ENCODE measurements at places on chromosomes 2 and 18.

GRCh38 chr2:138521821-138522220 lies 20.3 kb downstream of the SPOPL start:
- no peak for DNase-seq

DNA sequence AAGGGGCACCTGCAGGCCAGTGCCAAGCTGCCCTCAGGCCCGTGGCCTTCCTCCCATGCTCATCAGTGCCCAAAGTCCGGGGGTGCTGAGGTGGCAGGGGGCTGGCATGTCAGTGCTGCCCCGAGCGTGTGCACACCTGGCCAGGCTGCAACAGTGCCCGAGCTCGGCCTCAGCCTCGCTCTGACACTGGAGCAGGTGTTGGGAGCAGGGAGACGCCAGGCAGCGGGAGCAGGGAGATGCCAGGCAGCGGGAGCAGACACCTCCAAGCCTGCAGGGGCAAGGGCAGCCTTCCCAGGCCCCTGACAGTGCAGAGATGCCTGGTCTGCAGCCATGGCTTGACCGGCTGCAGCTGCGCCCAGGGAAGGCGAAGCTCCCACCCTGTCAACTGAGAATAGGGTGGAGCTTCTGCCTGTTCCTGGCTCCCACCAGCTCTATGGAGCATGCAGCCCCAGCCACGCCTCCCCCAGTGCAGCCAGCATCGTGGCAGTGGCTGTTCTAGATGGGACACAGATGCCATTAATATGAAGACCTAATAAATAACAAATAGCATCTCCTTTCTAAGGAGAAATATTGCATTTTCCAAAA lies 82.4 kb downstream of the DTNB start:
- DNase-seq, result no peak

DNA sequence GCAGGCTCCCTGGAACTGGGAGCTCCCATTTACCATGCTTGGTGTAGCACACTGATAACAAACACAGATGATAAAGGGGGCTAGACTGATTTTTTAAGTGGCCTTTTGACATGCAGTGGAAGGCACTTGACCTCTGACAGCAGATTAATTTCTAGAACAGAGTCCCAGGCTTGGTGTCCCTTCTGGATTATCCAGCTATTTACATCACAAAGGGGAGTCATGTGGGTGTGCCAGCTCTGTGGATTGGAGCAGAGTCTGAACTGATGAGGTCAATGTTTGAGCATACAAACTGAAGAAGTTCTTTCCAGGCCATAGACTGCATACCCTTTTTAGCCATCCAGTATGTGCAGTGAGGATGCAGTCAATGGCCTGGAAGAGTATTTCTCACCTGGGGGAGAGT lies 31.5 kb upstream of the SIX2 start:
- DNase-seq, result no peak

GRCh38 chr2:198905881-198906612 lies 551.7 kb downstream of the SATB2 start:
- DNase-seq, result no peak

GRCh38 chr2:36605273-36605672 lies 7.3 kb upstream of the FEZ2 start:
- no peak for DNase-seq

- DNase-seq, result no peak
Observed at GRCh38 chr2:229675569-229675968, 38.8 kb downstream of the DNER start.

DNA sequence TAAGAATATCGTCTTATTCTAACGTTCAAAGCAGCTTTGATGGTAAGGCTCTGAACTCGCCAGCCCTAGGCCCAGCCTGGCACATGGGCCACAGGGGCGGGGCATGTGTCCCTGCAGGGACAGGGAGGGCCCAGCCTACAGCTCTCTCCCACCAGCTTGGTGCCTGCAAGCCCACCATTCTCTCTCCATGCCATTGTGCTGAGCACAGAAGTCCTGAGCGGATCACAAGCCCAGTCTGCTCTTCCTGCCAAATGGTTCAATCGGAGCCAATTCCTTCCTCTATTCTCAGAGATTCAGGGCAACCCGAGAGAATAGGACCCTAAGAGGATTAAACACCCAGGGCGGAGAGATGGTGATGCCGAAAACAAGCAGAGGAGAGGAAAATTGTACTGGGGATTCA lies 50.3 kb upstream of the APCDD1 start:
- DNase-seq, result no peak

DNA sequence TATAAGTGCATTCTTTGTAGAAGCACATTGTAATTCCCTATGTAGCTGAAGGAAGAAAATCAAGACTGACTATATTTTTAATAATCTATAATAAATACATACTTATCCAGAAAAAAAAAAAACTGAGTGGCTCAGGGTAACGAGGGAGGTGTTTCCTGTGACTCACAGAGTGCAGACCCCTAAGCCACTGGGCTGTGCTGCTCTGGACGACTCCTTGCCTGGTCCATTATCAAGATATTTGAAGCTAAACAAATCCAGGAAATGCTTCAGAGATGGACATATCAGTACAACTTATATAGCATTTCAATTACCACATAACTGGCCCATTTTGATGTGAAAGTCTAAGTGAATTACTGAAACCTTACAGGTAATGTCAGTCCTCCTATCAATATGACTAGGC lies 80.6 kb downstream of the PIGN start:
- DNase-seq, result no peak

GRCh38 chr2:73937103-73937885 lies 10.6 kb downstream of the DGUOK start:
- no peak for DNase-seq

DNA sequence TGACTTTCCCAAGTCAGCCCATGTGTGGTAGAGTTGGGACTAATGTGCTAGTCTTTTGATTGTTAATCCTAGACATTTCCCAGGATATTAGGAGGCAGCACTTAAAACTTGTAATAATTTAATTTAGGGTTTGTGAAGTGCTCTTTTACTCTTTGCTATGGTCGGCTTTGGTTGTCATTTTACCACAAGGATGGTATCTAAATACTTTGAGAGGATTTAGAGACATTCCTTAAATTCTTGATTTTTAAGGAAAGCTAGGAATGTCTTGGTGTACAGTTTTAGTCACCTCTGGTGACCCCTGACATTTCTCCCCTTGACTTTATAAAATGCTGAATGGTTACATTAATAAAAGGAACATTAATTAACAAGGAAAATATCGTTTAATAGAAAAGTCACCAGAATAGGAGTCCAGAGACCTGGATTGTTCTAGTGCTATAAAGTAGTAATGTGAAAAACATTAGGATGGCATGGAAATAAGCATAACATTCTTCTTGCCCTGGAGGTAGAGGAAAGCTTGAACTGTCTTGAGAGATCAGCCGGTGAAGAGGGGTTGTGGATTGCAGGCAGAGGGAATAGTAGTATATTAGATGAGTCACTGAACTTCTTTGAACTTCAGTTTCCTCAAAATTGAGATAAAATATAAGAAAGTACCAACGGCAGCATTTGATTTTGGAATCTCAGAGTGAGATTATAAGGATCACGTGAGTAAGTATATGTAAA lies 209.2 kb downstream of the MCFD2 start:
- no peak for DNase-seq

DNA sequence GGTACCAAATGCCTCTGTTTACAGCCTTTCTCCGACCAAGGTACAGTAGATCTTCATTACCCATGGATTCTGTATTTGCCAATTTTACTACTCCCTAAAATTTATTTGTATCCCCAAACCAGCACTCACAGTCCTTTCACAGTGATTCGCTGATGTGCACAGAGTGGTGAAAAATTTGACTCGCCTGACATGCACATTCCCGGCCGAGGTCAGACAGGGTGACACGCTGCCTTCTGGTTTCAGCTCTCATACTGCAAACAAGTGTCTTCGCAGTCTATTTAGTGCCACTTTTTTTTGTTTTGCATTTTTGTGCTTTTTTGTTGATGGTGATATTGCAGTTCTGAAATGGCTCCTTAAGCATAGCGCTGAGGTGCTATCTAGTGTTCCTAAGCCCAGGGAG lies 71.0 kb downstream of the MAPK4 start:
- DNase-seq, result no peak

DNA sequence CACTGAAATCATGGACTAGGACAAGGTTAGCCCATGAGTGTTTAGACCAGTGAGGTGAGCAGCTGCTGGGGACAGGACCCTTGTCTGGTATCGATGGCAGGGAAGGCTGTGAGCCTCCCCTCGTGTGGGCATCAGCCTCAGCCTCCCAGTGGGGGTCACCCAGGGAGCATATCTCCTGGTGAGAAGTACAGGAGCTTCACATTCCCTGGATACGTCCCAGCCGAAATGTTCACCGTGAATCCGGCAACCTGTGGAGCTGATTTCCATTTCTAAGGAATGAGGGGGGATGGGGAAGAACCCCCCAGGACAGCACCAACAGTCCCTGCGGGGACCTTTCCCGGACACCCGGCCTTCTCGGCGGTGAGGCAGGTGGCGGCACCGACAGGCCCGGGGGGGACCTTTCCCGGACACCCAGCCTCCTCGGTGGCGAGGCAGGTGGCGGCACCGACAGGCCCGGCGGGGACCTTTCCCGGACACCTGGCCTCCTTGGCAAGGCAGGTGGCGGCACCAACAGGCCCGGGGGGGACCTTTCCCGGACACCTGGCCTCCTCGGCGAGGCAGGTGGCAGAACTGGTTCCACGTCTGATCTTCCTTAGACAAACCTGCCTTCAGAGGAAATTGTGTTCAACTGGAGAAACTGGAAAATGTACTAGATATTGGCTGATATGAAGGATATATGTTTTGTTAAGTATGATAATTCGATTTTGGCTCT lies 21.2 kb downstream of the RTP5 start:
- no peak for DNase-seq

GRCh38 chr2:226893216-226893615 lies 57.4 kb downstream of the RHBDD1 start:
- no peak for DNase-seq

- no peak for DNase-seq
Observed at GRCh38 chr2:223081789-223082188, 29.8 kb downstream of the KCNE4 start.

DNA sequence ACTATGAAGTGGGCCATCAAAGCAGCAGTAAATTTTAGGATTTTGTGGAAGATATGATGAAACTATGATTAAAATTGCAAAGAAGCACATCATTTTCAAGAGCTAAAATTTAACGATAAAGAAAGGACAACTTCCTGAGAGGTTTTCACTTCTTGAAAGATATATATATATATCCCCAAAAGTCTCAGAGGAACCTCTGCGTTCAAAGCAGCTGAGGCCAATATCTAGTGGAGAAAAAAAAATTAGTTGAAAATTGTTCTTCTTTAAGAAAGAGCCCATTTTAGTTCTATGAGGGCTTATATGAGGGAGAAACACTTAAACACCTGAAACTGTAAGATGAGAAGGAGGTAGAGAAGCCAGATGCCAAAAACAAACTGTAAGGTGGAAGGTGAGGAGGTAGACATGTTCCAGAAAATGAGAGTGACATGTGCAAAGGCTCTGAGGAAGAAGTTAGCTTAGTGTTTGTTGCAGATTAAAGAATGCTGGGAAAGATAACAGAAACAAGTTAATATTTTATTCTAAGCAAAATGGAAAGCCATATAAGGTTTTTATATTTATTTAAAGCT lies 72.9 kb upstream of the VRK2 start:
- DNase-seq, result no peak

- no peak for DNase-seq
Observed at GRCh38 chr2:188979187-188980114, 5.3 kb downstream of the COL3A1 start.

DNA sequence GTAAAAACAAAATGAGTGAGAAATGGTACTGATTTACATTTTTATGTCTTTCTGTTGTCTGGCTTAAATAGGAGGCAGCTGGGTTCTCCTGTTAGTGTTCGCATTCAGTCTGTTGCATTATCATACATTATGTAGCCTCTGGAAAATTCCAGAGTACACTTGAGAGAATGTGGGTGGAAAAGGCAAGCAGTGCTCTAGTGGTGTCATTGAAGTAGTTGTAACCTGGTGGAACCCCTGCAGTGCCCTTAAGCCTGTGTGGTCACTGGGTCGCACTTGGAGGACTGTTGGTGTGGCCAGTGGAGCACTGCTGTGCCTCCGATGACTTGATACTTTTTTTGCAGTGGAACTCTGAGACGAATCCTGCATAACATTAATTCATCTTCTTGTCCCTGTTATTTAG lies 52.4 kb downstream of the USP14 start:
- DNase-seq, result no peak

All from activated CD4-positive, alpha-beta T cell treated with anti-CD3 and anti-CD28 coated beads, Interleukin-2, amount 10 ng/mL, durations not matched to agents 7 days and 5 days (primary cell).